ENCODE measurements at places on chromosomes 11 and 22.
A peak's percentile ranks its signal among the peaks of the same experiment; 100 is the strongest.

- DNase-seq, result no peak
Observed at GRCh38 chr22:25514436-25515180, 49.9 kb upstream of the GRK3 start.

GRCh38 chr22:47064416-47064815, 302.0 kb downstream of the TBC1D22A start:
- no peak for DNase-seq

DNA sequence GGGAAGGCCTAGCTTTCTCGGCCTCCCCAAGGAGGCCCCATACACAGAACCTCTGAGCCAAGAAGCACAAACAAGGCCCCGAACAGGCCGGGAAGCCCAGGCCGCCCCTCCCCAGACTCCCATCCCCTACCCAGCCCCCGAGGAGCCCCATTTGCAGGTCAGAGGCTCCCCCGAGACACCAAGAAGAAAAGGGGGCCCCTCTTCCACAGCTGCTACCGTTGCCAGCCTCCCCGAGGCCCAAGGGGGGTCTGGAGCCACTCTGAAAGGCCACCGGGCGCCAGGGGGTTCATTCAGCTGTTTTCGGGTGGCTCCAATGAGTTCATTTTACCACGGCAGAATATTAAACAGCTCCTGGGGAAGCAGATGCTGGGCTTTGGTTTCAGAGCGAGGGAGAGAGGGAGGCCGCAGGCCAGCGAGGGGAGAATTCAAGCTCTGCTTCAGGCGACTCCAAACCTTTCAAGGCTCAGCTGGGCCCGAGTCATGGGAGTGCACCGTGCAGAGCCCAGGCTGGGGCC, 28.5 kb downstream of the MN1 start:
- no peak for DNase-seq

GRCh38 chr11:126700768-126701519, 299.6 kb downstream of the KIRREL3 start:
- no peak for DNase-seq

GRCh38 chr11:76339221-76339620, 41.7 kb downstream of the THAP12 start:
- DNase-seq, result no peak

DNA sequence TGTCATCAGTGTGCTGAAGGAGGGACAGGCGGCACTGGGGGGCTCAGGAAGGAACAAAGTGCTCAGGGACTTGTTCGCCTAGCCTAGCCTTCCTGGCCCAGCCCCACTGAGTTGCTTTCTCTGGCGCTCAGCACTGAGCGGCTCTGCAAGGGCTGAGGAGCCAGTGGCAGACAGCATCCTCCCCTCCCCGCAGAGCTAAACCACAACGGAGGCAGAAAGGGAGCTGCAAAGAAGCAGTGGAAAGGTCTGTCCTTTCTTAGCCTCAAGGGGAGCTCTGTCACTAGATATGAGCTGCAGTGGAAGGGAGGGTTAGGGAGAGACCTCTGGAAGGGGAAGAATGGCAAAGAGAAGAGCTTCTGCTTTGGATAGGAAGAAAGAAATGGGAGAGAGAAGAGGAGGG, 89.7 kb upstream of the PHOX2A start:
- no peak for DNase-seq

- no peak for DNase-seq
Observed at GRCh38 chr11:100791860-100792259, 104.8 kb downstream of the ARHGAP42 start.

DNA sequence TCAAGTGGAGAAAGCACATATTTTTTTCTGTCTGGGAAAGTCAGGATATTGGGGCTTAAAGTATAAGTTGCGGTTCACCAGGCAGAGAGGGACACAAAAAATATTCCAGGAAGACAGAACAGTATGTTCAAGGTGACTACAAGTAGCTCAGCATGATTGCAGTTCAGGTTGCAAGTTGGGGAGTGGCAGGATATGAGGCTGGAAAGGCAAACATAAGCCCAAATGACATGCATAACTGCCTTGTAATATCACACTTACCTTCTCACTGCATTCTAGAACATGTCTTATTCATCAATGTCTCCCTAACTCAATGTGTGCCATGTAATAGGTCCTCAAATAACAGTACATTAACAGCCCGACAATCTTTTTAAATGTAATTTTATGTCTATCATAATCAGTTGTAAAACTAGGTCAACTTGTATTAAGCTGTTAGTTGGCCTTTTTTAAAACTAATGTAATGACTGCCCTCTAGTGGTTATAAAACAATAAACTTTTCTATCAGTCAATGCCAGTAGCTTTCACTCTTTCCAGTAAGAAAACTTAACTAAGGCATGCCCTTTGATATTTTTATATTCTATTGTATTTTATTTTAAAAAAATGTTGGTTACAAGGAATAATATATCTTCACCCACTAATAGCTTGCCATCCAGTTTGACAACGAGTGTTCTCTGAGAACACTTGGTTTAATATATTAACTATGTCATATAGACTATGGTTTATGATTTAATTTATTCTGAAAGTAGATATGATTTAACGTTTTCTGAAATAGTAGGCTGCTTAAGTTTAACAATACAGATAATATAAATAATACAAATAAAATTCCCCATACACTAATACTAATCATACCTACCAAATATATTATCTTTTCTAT, 39.4 kb upstream of the CFAP300 start:
- DNase-seq, result no peak

GRCh38 chr11:103582351-103582909, 454.0 kb upstream of the DDI1 start:
- no peak for DNase-seq

- no peak for DNase-seq
Observed at GRCh38 chr11:131499199-131499598, 128.8 kb downstream of the NTM start.

DNA sequence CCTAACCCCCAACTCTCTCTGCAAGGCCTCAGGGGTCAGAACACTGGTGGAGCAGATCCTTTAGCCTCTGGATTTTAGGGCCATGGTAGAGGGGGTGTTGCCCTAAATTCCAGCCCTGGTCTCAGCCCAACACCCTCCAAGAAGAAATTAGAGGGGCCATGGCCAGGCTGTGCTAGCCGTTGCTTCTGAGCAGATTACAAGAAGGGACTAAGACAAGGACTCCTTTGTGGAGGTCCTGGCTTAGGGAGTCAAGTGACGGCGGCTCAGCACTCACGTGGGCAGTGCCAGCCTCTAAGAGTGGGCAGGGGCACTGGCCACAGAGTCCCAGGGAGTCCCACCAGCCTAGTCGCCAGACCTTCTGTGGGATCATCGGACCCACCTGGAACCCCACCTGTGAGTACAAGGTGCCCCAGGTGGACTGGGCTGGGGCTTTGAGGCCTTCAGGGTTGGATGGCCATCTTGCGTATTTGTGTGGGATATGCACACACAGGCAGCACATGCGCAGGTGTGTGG, at the start of gene BEST1:
BEST1 (plus strand) TSS at position 317 of the 513 bp plus-strand sequence. CDS start 1,456 bp downstream, outside the sequence.
- DNase-seq, result no peak

DNA sequence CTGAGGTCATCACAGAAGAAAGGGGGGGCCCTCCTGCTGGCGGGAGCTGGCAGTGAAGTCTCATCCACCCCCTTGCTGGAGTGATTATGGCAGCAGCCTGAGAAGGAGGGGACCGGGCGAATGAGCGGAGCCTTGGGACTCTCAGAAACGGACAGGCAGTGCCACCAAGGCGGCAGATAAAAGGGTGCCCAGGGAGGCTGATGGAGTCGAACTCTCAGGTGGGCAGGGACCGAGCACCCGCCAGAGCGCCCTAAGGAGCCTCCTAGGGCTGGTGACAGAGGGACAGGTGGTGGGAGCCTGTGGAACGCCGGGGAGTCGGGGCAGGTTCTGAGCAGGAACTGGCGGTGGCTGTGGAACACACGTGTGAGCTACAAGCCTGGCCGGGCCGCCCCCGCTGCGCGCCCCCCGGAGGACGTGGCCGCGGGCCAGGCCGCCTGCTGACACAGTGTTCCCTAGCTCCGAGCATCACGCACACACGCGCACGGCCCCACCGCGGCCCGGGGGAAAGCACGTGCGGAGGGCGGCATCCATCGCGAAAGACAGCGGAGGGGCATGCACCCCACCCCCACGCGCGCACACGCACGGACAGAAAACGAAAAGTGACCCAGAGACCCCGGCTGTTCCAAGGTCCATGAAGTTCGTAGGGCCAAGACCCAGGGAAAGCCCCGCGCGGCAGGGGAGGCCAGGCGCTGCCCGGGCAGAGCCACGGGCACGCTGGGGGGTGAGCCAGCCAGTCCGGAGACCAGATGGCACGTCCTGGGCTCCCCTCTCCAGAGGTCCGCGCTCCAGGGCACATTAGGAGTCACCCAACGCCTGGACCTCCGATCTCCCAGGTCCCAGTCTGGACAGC, 1.0 kb downstream of the VWCE start:
- peak; percentile 12 for DNase-seq

DNA sequence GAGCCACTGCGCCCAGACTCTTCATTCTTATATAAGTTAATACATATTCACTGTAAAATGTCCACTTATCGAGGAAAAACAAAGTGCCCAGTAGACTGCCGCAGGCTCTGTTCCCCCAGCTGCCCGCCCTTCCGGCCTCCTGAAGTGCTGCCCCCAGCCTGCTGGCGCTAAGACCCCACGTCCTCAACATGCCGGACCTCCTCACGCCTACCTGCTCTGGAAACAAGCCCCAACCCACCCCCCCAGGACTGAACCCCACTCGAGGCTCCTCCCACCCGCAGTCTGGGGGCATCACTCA, 1.1 kb downstream of the GATD1 start:
- DNase-seq, result no peak

DNA sequence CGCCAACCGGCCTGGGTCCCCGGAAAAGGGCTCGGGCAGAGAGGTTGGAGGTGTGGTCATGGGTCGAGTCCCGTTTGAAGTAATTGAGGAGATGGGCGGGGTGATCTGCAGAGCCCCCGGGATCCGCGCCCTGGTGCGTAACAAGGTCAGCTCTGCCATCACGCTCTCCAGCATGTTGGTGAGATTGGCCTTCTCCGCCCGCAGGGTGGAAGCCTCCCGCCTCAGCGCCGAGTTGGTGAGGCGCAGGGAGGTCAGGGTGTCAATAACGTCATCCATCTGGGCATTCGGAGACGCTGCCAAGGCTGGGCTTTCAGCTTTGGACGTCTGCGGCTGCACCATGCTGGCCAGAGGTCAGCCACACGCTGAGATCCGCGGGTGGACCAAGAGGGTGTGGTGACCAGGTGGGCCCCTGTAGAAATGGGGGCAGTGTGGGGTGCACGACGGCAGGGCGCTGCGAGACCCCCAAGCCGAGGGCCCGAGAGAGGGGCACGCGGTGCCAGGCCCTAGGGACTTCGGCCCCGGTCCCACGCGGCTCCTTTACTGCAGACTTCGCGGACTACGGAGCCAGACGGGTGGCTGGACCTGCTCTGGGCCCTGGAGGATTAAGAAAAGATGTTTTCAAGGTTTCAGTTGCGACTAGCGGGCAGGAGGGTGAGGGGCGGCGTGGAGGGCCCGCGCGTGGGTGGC, 672 bp downstream of the RTL6 start:
- DNase-seq, result no peak

DNA sequence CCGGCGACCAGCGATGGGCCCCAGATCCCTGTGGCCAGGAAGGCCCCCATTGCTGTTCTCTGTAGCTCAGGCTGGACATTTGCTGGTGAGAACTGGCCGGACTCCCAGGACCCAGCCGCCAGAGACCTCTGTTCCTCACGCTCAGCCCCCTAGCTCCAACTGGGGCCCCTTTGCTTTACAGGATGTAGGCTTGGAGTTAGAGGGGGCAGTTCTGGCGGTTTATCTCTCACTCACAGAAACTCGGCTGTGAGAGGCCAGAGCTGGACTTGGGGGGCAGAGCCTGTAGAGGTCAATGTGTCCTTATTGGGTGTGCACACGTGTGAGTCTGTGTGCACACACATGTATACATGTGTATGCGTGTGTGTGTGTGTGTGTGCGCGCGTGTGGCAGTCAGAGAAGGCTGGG, 502 bp downstream of the SMIM38 start:
- DNase-seq, result no peak

DNA sequence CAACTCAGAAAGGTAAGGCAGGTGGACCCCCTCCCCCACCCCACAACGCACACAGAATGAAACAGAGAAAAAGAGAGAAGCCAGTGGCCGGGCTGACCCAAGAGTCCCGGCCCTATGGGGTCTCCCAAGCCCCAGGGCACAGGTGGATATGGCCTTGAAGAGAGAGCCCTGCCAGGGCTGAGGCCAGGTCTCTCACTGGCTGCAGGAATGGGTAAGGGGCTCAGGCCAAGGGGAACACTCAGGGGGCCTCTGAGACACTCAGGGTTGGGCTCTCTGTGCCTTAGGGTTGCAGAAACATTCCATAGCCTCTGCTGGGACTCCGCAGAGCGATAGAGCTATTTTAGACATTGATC, 98.0 kb downstream of the PDE2A start:
- DNase-seq, result no peak

DNA sequence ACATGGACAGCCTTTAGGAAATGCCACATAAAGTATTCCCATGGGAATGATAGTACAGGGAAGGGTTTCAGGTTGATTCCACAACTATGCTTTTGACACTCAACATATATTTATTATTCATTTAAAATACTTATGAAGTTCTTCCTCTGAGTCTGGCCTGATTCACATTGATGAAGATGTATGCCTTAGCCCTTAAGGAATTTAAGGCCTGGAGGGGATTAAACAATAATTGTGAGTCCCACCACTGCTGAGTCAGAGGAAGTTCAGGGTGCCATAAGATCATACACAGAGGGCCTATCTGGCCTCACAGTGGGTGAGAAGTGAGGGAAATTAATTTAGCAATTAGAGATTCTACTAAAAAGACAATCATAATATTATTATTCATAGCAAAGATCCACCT, 161.1 kb upstream of the SNX19 start:
- no peak for DNase-seq

DNA sequence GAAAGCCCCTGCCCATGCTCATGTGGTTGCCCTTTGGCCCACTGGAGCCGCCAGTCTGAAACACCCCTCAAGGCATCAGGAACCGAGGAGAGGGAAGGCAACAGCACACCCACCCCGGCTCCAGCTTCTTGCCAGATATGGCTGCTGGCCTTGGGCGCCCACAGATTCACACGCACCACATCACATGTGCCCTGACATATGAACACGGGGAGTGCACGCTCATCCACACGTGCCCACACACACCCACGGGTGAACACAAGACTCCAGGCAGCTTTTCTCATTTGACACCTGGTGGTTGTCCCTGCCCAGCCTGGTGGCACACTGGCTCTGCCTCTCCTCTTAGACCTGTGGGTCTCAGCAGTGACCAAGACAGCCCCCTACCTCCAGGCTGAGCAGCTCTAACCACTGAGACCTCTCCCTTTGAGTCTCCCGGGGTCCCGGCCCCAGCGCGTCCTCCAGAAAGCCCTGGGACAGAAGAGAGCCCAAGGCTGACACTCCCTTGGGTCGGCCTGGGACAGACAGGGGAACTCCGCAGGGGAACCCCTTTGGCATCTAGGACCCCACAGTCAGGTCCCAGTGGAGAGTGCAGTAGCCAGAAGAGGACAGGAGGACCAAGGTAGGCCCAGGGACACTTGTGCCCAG, 2.7 kb upstream of the MAPK12 start:
- no peak for DNase-seq

DNA sequence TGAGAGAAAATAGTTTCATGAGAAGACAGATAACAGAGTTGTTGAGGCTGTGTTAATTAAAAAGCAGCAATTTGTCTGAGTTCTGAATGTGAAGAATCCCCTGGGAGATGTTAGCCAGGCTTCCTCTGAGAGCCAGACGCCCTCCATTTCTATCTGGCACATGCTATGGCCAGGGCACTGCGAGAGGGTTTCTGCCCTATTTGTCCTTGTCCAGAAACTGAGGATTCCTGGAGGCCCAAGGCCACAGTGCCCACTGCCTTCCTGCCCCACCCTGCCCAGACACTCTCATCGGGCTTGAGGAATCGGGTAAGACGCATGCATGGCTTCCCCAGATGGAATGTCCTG, 484.6 kb downstream of the OPCML start:
- no peak for DNase-seq

GRCh38 chr11:128777369-128778011, 83.6 kb downstream of the FLI1 start:
- no peak for DNase-seq

Measured in stimulated activated CD4-positive, alpha-beta T cell treated with anti-CD3 and anti-CD28 coated beads, Interleukin-1b, Interleukin-23, amount 100 ng/mL, for 24 hours (primary cell).